Naive thymus-derived CD4-positive, alpha-beta T cell (primary cell): ENCODE measurements at places on chromosomes 11 and 22. TPM values are rescaled to one million over a fixed set of nuclear protein-coding genes. Genes with fewer than 3 reads are reported as not detected.

DNA sequence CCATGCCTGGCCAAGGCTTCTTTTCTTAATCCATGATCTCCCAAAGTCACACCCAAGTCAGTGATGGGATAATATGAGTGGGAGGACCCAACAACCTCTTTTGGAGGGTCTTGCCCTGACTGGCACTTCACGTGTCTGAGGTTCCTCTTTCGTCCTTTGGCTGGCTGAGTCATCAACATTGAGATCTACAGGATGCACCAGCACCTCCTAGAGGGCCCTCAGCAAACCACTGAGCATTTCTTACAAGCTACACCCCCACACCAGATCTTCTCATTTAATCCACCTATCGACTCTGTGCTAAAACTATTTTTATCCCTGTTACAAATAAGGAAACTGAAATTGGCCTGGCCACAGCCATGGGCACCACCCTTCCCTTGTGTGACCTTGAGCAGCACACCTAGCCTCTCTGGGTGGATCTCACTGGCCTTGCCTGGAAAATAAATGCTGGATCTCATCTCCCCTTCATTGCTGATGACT, 63.4 kb downstream of the FLI1 start:
- DNase-seq: peak; percentile 66

GRCh38 chr11:42329929-42330565, 870.6 kb upstream of the LRRC4C start:
- DNase-seq: no peak

GRCh38 chr11:763549-764321, 13.6 kb downstream of the GATD1 start:
- DNase-seq: no peak

SLC2A11 gene
- 29.7 TPM for total RNA-seq

DNA sequence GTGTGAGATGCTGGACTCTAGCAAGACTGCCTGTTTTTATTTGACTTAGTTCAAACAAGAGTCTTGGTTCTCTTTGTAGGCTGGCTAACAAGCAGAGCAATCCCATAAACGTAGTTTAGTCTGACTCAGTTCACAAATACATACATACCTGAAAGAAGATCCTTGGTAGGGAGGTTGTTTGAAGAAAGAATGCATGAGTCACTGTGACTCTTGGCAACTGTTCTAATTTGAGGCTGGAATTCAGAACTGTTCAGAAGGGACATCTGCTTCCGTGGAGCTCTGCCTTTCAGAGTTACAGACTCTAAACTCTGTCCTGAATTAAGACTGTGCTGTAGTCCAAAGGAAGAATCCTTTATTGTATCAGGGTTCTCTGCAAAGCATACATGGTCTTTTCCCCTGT, 32.2 kb downstream of the C2CD3 start:
- DNase-seq: no peak

TRAF6 gene
- total RNA-seq: 18.2 TPM

RBX1 gene
- 32.7 TPM for total RNA-seq

DLAT gene
- total RNA-seq: 13.1 TPM

DNA sequence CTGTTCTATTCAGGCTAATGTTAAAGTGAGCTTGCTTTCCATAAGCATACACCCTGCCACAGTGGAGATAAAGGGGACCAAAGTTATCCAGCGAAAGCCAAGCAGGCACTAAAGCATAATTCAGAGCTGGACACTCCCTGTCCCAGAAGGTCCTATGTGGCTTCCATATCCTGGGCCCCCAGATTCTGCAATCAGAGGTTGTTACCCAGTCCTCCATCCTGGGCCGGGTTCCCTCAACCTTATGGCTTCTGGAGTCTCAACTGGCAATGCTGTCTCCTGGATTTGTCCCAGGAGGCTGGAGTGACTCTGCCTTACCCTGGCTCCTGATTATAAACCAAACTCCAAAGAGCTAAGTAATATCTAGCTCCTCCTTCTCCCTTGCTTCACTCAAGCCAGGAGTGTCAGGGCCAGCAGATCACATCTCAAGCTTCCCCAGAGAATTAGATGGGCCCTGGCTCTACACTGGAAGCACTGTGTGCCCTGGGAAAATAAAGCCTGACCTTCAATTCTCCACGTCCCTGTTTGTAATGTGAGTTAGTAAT, 14.0 kb upstream of the SMIM35 start:
- DNase-seq: no peak

- no peak for DNase-seq
These were observed 60.6 kb upstream of the CRYBB3 start for GRCh38 chr22:25139062-25139461.

- no peak for DNase-seq
These were observed 221.2 kb upstream of the B3GAT1 start for GRCh38 chr11:134633276-134633675.

SHISA8 gene
- not detected for total RNA-seq

CEND1 gene
- not detected for total RNA-seq

DNA sequence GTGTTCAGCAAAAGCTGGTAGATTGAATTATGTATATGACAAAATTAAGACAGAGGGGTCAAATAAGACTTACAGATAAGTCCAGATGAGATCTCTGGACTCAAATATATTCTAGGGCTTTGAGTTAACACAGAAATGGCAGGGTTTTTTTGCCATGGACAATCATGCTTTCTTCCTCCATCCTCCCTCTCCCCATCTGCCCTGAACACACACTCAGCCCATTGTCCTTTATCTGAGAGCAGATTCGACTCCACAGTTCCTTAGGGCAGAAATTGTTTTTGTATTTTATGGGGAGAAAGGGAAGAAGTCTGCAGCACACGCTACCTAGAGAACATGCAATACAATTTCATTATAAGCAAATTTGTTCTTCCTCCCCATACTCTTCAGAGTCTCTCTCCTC, 86.8 kb downstream of the SLC1A2 start:
- DNase-seq: no peak

KRTAP5-11 gene
- total RNA-seq: not detected in 2 replicates

MS4A7 gene
- total RNA-seq: 3.5 TPM

LINC01488 gene
- total RNA-seq: not detected

GRCh38 chr11:80255021-80255420, 814.2 kb upstream of the TENM4 start:
- no peak for DNase-seq
